ENCODE measurements at places on chromosomes 7 and 10.

- DNase-seq: no peak
These were observed 69.1 kb upstream of the LANCL2 start for GRCh38 chr7:55296070-55296469.

GRCh38 chr7:100137851-100138760 is 10.6 kb upstream of the LAMTOR4 start:
- no peak for DNase-seq

GRCh38 chr10:59698326-59698725 is 11.3 kb downstream of the SLC16A9 start:
- no peak for DNase-seq

GRCh38 chr10:24900888-24901685 is 51.3 kb downstream of the PRTFDC1 start:
- DNase-seq: no peak

DNA sequence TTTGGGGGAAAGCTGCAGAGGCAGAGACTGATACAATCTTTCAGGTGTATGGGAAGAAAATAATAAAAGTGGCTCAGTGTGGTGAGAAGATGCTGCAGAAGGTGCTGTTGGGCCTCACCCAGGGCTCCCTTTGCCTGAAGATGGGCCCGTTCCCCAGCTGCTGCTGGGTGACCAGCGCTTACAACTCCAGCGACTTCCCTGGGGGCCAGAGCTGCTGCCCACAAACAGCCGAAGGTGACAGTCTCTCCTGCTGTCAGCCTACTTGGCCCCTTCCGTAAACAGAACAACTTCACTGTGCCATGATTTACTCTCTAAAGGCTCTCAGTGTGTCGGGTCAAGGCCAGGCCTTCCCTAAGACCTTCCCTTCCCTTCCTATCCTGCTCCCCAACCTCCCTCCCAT is 93.6 kb upstream of the PCBD1 start:
- no peak for DNase-seq

DNA sequence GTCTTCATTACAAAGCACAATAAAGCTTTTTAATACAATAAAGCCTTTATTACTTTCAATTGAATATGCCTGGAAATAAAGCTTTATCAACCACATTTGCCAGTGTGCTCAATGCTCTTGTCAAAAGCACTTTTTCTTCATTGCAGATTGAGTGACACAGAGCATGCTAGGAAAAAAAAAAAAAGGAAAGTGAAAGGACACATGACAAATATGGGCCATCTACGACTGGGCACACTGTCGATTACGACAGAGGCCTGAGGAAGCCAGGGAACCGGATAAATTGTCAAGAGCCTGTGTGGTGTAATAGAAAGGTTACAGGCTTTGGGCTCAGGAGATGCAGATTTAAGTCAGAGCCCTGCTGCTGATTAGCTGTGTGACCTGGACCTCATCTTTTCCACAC is 84.8 kb upstream of the LRGUK start:
- no peak for DNase-seq

DNA sequence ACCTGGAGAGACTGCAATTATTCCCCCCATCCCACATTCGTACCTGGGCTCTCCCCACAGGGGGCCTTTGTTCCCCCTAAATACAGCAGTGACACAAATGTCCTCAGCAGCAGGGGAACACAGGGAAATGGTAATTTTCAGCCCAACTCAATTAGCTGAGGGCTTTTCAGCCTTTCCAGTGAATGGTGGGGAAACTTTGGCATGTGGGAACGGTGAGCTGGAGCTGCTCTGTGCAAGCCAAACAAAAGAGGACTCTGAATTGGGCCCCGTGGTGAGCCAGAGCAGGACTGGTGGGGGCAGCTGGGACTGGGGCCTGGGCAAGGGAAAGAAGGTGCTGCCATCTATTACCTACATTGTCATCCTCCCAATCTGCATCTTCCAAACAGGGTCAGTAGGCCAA is 51.0 kb downstream of the FBXW4 start:
- DNase-seq: no peak

DNA sequence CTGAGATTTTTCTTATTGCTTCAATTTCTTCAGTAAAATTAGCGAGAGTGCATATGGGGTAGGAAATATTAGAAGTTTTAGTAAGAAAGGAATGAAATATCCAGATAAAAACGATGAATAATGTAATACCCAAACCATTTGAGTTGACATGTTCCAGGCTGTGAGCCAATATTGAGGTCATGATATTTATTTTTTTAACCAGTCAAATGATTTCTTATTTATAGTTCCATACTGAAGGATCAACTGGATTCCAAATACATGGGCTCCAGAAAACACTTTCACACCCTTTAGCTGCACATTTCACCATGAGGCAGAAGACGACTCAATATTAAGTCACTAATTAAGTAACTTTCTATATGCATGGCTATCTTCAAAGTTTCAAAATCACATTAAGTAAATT is 312.5 kb downstream of the PPP1R3A start:
- DNase-seq: no peak

DNA sequence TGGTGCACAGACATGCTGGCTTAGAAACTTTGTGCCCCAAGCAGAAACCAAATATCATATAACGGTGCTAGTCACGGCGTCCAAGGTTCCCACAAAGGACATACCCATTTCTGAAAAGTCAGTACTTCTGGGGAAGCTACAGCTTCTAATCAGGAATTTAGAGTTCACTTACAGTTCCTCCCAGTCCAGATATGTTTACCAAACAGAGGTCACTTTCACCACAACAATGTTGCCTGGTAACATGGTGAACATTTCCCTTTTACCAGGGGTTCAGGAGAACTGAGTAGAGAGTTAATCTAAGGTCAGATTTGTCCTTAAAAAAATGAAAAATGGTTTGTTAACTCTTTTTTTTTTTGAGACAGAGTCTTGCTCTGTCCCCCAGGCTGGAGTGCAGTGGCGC is 265.9 kb upstream of the MKLN1 start:
- no peak for DNase-seq

DNA sequence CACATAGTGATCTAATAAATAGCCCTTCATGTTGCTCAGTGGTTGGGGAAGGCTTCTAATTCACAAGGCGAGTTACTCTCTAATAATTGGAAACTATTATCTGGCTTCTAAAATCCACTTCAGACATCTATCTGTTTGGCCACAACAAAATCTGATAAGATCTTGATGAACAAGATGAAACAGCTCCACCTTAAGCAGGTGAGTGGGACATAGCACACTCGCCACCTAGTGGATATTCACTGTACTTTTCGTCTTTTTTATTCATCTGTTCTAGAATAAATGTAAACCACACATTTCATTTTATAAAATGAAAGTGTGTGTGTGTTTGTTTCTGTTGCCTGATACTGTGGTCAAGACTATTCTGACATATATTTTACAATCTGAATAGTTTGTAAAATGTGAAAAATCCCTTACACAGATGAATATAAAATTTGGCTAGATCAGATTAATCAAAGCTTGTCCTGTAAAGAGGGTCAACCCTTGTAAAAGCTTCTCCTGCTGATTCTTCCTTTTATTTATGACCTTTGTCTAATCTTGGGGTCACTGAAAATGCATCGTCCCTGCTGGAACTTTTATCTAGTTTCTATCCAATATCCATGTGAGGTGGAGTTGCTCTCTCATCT is 26.5 kb upstream of the CNTNAP2 start:
- no peak for DNase-seq

GRCh38 chr10:77649333-77650331 is 12.0 kb upstream of the KCNMA1 start:
- DNase-seq: no peak

GRCh38 chr7:148340438-148341280 is 249.9 kb upstream of the C7orf33 start:
- no peak for DNase-seq

GRCh38 chr10:78543749-78544362 is 510.2 kb downstream of the RPS24 start:
- DNase-seq: no peak

DNA sequence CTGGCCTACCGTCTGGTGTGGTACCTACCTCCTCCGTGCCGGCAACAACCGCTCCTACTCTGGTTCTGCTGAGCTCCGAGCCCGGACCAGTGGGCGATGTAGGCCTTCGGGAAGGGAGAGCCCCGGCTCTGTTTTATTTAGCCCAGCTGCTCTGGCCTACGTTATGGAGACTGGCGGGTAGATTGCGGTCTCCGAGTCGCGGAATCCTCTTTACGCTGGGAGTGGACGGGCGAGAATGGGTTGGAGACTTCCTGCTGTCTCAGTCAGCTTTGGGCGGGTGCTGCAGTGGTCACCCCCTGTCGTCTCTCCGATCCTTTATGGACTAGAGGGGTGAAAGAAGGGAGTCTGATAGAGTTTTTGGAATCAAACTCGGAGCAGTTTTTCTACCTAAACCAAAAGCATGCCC is 406 bp downstream of the CBLL1 start:
- DNase-seq: no peak

DNA sequence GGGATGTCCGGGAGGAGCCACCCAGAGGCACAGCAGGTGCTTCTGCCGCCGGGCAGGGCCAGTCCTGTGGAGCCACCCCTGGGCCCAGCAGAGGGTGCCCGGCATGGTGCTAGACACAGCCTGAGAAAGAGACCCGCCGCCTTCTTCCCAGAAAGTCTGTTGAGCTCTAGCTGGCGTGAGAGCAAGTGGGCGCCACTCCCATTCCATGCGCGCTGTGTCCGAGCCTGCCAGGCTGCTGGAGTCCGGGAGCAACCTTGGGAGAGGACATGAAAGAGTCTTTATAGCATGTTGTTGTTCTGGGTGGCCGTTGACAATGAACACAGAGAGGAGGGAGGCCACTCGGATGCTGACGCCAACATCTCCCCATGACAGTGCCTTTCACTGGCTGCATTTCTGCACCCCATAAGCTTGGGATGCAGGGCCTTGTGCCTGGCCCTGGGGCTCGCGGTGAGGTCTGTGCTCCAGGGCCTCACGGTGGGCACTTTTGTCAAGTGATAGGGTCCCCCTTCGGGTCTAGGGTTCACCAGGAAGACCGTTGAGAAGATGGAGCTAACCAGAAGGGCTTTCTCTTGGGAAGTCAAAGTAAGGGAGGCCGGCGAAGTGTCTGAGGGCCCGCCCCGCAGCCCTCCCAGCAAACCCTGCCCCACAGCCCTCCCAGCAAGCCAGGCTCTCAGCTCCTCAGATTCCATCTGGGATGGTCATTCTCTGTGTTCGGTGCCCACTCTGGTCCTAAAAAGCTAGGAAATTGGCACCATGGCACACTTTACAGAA is 47.3 kb downstream of the NKX6-2 start:
- no peak for DNase-seq

DNA sequence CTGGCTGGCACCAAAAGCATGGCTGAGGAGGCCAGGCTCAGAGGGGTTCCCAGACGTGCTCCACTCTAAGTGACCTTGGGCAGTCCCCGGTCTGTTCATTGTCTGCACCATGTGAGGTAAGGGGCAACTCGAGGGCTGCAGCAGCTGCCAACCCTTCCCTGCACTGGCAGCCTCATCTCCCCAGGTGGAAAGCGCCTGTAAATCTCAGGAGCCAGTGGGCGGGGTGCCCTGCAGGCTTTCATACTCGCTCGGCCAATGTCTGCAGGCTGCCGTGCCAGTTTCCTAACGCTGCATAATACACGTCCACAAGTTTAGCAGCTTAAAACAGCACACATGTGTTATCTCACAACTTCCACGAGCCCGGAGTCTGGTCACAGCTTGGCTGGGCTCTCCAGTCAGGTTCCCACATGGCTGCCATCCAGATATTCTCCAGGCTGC is 12.6 kb upstream of the GDF10 start:
- DNase-seq: no peak

GRCh38 chr10:3647074-3647473 is 137.9 kb downstream of the KLF6 start:
- no peak for DNase-seq

DNA sequence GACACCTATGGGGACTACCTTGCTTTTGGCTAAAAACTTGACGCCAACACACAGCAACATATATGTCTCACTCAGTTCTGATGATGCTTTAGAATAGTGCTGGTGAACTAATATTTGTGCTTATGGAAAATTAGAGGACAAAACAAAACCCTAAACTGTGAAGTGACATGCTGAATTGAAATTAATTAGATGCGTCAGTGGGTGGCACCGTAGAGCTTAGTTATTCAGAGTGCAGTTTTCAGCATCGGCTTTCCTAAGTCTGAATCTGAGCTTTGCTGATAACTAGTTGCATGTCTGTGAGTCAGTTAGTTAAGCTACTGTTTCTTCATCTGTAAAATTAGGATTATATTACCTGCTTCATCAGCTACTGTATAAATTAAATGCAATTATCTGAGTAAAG is 245.0 kb upstream of the SORCS1 start:
- DNase-seq: no peak

DNA sequence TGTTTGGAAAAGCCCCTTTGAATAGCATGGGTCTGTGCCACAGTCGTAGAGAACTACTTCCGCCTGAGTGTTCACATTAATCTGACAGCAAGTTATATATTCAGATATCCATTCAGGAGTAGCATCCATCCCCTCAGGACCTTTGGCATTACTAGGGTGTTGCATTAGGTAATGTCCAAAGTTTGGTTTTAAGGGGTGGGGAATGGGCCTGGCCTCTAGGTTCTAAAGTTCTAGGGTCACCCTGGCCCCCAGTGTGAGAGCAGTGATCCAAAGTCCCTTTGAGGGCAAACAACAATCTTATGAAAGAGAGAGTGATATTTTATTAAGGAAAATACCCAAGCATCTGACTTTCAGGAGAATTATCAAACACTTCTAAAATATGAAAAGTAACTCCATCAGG is 12.3 kb downstream of the MCM10 start:
- DNase-seq: no peak

All from activated gamma-delta T cell treated with Interleukin-2 at 50 U/mL for 16 hours (primary cell).